ENCODE measurements at places on chromosomes 1 and 21.
A peak's percentile ranks its signal among the peaks of the same experiment; 100 is the strongest.

GRCh38 chr1:221272940-221273339 lies 393.7 kb downstream of the HLX start:
- no peak for DNase-seq

DNA sequence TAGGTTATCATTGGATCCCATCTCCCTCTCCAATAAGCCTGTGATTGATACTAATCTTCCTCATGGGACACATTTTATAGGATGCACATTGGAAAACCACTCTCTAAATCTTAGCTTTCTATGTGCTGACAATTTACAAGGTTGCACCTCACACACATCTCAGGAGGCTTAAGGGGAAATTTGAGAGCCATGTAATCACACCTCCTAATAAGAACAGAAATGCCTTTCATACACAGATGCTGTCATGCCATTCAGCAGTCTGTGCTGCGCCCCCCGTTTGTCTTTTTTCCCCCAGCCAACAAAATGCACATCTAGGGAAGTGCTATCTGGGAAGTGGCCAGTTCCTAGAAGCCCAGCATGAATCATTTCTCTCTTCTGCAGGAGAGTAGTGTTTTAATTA lies 154.5 kb downstream of the ST6GALNAC5 start:
- no peak for DNase-seq

DNA sequence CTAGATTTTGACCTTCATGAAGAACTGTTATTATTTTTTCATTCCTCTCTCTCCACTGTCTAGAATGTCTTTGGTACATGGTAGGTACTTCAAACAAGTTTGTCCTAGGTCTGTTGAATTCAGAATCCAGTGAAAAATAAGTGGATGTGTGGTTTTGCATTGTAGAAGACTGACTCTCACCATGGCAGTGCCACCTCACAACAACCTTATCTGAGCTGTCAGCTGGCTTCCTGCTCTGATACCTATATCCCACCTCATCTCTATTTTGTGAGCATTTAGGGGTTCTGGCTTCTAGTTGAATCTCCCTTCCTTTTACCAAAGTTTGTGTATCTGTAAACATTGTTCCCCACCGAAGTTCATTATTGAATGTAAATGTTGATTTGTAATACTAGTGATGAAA lies 9.1 kb downstream of the SWT1 start:
- DNase-seq, result no peak

- DNase-seq, result peak; percentile 81
Measured at GRCh38 chr1:21861602-21862429, 49.8 kb downstream of the LDLRAD2 start.

DNA sequence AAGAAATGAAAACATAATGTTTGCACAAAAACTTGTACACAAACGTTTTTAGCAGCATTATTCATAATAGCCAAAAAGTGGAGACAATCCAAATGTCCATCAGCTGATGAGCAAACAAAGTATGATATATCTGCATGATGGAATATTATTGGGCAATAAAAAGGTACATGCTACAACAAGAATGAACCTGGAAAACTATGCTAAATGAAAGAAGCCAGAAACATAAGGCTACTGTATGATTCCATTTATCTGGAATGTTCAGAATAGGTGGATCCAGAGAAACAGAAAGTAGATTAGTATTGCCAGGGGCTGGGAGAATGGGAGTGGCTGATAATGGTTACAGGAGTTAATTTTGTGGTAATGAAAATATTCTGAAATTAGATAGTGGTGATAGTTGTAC lies 19.0 kb downstream of the FBXO28 start:
- no peak for DNase-seq

DNA sequence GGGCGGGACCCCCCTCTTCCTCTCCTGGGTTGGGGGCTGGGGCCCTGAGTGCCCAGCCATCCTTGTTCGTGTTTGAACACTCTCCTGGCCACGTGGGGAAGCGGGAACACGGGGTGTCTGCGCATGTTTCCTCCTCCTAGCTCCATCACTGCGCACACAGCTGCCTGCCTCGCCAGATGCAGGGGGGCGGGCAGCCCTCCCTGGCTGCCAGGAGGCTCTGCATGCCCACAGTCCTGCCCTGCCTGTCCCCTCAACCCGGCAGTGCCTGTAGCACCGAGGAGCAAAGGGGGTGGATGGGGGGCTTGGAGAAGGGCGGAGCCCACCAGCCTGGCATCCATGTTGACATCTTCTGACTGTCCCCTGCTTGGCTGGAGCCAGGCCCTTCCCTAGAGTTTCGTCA lies 1.8 kb upstream of the SLC25A34 start:
- DNase-seq, result no peak

- no peak for DNase-seq
Measured at GRCh38 chr1:67771749-67772148, 61.5 kb downstream of the GNG12 start.

- DNase-seq, result peak; percentile 87
Measured at GRCh38 chr1:7389201-7389905, 381.7 kb upstream of the VAMP3 start.

DNA sequence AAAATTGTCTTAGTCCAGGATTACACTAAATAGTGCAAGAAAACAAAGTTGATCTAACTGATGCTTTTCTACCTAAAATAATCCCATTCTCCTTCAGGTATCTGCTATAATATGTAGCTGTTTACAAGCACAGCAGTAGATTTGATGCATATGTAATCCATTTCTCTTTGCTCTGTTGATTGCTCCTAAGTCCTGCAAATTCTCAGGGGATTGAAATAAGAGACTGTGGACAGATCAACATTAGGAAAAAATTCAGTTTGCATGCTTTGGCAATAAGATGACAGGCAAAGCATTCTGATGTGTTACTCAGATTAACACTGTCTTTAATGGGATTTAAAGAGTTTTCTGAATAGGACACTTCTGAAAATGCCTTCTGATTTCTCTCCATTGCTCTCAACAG lies 34.7 kb downstream of the RNF11 start:
- DNase-seq, result peak; percentile 69

DNA sequence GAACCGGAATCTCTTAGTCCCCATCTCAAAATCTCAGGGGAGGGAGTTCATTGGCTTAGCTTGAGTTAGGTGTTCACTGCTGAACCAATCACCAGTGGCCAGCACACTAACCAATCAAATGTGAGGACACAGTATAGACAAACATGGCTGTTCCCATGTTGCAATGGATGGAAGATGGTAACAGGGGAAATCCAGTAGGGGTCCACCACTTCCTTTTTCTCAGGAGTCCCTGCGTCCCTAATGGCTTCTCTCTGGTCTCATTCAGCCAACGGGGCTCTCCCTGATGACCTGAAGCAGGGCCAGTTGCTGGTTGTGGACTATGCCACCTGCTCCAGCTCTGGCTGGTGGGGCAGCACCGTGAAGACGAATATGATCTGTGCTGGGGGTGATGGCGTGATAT lies 9.7 kb downstream of the CELA2B start:
- DNase-seq, result no peak

DNA sequence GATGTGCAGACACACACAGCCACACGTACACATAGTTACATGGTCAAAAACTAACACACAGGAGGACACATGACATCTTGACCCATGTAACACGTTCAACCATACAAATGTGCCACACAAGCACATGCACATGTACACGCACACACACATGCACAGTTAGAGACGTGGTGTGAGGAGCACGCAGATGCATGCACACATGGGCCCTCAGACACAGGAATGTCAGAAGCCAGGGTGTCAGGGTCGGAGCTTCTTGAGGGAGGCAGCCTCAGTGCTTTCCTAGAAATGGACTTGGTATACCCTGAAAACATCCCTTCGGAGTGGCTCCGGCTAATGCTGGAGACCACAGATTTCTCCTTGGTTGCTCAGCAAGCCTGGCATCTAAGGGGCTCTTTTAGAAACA lies 114.3 kb downstream of the DMRTB1 start:
- no peak for DNase-seq

GRCh38 chr21:43667191-43667904 lies 8.0 kb downstream of the RRP1B start:
- peak; percentile 30 for DNase-seq

GRCh38 chr1:93977598-93977945 lies 68.3 kb upstream of the GCLM start:
- DNase-seq, result peak; percentile 93

GRCh38 chr1:43548285-43549271 lies 17.9 kb downstream of the PTPRF start:
- no peak for DNase-seq

DNA sequence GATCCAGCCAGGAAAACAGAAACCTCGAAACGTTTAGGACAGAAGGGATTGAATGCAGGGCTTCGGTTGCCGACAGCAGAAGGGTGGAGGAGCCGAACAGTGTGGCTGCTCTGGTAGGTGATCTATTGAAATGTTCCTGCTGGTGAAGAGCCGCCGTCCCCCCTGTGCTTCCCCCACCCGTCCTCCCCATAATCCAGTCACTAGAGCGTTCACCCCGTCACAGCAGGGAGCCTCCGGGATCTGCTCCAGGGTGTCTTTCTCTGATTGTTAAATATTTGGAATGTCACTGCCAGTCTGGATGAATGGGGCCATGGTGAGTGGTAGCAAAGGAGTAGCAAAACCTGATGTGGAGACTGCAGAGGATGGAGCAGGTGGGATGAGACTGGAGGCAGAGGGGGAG lies 255.1 kb upstream of the CSF3R start:
- no peak for DNase-seq

GRCh38 chr1:202113690-202114300 lies 8.9 kb upstream of the GPR37L1 start:
- no peak for DNase-seq

DNA sequence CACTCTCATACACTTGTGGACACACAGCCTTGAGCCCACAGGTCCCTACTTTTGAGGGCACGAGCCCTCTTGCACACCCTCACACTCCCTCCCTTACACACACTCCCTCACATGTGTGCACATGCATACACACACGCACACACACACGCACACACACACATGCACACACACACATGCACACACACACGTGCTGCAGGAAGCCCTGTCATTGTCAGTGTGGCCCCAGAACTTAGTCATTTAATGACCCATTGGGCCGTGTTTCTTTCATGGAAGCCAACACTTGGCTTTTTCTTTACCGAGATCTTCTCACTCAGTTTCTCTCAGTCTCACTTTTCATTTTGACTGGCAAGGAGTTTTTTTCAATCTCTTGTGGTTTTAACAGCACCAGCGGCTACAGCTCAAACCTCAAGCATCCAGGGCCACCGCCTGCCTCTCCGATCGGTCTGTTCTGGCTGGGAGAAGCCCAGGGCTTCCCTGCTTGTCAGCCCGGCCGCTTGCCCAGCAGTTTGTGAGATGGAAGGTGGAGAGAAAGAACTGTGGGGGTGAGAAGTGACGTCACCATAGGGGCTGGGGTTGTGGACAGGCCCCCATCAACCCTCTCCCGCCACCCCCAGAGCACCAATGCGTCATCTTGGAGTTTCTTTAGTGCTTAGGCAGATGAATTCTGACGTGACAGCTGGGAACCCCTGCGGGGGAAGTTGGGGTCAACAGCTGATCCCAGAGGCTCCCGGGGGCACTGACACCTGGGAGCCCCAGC lies 15.8 kb upstream of the TNFRSF8 start:
- peak; percentile 22 for DNase-seq

DNA sequence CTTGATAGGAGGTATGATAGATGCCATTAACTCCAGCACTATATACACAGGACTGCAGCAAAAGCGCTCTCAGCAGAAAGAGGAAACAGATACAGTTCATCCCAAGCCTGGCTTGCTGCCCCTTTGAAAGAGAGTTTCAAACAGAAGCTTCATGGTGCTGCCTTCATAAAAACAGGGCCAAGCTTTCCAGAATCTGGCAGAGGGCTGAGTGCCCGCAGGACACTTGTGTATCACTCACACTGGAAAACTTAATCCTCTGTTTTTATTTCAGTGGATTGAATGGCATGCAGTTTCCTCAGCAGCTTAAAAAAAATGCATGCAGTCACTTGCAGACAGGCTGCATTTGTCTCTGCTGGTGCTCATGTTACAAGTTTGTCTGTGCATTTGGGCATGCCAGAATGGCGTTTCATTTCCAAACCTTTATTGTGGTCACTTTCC lies 40.4 kb downstream of the KCNJ15 start:
- DNase-seq, result peak; percentile 93

- no peak for DNase-seq
Measured at GRCh38 chr1:216331211-216331610, 92.0 kb downstream of the USH2A start.

- DNase-seq, result peak; percentile 88
Measured at GRCh38 chr1:185972096-185972850, 238.1 kb downstream of the HMCN1 start.

- peak; percentile 70 for DNase-seq
Measured at GRCh38 chr1:47436304-47436978, 1.4 kb upstream of the FOXD2 start.

DNA sequence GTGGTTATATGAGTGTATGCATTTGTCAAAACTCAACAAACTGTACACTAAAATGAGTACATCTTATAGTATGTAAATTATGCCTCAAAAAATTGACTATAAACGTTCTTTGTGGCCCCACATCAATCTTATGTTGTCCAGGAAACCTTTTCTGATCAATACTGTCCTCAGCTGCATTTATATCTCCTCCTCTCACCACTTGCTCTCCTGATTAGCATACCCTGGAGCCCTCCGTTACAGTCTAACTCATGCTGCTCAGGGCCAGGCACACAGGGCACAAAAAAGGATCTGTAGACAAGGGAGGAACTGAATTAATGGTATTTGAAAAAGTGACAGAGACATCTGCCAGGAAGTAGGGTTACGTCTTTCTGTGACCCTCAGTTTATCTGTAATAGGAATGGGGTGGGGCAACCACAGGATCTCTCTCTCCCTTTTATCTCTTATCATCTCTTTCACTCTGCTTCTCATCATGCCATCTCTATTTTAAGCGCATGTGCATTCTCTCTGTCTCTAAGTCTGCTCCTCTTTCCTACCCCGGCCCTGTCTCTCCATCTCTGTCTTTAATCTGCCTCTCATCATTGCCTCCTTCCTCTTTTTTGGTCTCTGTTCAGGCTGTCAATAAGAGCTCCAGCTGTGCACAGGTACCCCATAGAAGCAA lies 7.0 kb upstream of the TAL1 start:
- no peak for DNase-seq

GRCh38 chr1:36755303-36756230 lies 272.9 kb upstream of the CSF3R start:
- DNase-seq, result no peak

DNA sequence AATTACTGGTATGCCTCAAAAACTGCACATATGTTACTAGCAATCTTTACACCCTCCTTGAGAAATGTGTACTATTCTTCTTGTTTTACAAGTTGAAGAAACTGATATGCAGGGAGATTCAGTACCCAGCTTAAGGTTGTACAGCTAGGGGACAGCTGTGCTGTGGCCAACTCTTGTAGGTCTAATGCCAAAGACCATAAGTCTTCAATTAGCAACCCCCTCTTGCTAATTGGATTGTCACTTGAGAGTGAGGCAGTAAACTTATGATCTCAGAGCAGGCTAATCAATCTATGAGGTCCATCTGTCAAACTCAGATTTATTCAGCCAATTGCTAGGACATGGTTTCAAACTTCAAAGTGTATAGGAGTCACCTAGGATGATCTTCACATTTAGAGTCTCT lies 492.0 kb upstream of the USP24 start:
- no peak for DNase-seq

Data from fibroblast of skin of back (primary cell).